Activated T-cell treated with anti-CD3 and anti-CD28 coated beads, Interleukin-2, amount 50 U/mL, for 4 hours (primary cell): ENCODE measurements at places on chromosomes 1 and 21. TPM values are rescaled to one million over a fixed set of nuclear protein-coding genes. Genes with fewer than 3 reads are reported as not detected.

The TSACC gene
- total RNA-seq, result not detected

GRCh38 chr21:28487455-28488070, 505.1 kb downstream of the LTN1 start:
- DNase-seq, result no peak

- DNase-seq, result no peak
Measured at GRCh38 chr1:55420026-55420425, 204.9 kb upstream of the USP24 start.

GRCh38 chr1:173411835-173412742, 65.0 kb upstream of the PRDX6 start:
- no peak for DNase-seq

The S100A10 gene
- 92.6 TPM for total RNA-seq

The OVAAL gene
- not detected for total RNA-seq

GRCh38 chr1:60842304-60842703, 240.1 kb upstream of the NFIA start:
- DNase-seq, result no peak

GRCh38 chr1:182599339-182599738, 4.8 kb downstream of the RGS16 start:
- no peak for DNase-seq

- peak; percentile 8 for DNase-seq
Measured at GRCh38 chr1:21607549-21608529, 61.3 kb downstream of the RAP1GAP start.

The MAN1C1 gene
- total RNA-seq, result 5.7 TPM

DNA sequence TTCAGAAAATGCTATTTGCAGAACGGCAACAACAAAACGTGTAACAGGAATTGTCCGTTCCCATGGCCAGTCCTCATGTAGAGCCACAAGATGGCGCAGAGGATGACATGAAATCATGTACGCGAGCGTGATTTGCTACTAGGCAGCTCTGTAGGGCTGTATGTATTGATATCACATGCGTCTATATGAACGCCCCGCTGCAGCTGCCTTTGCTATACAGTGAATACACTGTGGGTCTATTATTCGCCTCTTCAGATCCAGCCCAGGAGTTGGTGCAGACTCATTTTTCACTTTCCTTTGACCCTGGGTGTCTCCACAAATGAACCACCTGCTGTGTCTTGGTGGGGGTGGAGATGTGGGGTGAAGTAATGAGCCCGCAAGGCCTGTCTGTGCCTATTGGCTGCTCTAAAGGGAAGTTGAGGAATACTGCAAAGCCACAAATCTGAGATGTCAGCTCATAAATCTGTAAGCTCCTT, 361.5 kb downstream of the KIF26B start:
- DNase-seq, result no peak

The HSD3B1 gene
- total RNA-seq, result not detected

GRCh38 chr1:175179837-175180590, 12.6 kb downstream of the KIAA0040 start:
- no peak for DNase-seq

DNA sequence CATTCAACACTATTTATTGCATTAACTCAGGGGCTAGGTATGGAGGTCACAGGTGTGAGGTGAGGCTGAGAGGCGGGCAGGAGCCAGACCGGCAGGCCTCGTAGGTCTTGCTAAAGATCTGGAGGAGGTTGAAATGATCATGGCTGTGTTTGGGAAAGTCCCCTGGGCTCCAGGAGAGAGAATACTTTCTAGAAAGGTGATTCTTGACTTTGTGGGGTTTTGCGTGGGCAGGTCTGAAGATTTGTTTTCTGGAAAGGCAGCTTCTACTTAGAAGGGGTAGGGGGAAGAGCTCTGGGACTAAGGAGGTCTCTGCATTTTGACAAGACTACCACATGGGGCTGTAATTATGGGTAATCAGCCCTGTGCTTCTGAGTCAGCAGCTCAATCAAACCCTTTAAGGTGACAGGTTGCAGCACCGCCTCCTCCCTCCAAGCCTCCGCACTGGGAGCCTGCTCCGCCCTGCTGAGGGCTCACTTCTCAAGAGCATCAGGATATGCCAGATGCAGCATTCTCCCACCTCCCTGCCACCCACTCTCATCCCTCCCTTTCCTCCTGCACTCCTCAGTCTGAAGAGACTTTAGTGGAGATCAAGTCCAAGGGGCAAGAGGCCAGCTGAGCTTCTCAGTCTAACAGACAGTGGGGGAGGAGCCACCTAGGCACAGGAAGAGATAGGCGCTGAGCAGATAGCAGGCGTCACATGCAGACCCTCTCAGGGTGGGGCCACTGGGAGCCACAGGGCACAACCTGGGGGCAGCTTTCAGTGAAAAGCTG, 30.5 kb downstream of the SLC30A1 start:
- no peak for DNase-seq

The FALEC gene
- total RNA-seq, result not detected

DNA sequence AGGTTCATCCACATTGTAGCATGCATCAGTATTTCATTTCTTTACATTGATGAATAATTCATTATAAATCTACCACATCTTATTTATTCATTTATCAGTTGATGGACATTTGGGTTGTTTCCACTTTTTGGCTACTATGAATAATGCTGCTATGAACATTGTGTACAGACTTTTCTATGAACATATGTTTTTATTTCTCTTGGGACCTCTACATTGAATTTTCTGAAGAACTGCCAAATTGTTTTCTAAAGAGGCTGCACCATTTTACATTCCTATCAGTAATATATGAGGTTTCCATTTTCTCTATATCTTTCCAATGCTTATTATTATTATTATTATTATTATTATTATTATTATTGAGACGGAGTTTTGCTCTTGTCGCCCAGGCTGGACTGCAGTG, 81.3 kb upstream of the SELENON start:
- no peak for DNase-seq

DNA sequence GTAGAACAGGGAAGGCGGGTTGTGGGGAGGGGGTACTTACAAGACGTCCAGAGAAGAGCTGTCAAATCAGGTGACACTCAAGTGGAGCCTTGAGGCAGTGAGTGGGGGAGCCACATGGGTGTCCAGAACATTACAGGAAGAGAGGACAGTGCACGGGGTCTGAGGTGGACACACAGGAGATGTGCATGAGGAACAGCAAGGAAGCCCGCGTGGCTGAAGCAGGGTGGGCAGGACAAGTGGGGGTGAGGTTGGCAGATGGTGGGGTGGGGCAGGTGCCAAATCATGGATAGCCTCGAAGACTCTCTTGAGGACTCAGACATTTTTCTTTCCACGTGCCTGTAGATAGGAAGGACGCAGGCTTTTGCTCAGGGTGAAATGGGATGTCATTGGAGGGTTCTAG, 921 bp downstream of the SMPDL3B start:
- no peak for DNase-seq

GRCh38 chr1:19044975-19045831, 88.7 kb upstream of the IFFO2 start:
- DNase-seq, result no peak

DNA sequence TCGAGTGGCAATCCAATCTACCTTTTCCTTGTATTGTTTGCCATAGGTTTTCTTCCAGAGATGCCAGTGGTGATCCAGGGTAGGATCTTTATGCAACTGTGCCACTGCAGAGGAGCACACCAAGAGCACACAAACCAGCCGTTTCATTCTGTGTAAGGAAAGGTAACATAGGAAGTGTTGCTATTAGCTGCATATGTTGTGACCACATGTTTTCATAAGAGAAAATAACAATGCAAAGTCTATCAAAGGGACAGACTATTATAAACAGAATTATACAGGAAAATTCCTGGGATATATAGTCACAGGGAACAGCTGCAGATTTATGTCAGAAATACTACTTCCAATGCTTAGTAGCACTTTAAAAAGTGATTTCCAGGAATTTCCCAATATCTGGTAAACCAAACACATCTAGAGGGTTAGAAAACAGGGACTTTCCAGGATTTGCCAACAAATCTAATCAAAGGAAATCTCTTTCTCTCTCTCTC, 919 bp downstream of the CTSS start:
- no peak for DNase-seq

DNA sequence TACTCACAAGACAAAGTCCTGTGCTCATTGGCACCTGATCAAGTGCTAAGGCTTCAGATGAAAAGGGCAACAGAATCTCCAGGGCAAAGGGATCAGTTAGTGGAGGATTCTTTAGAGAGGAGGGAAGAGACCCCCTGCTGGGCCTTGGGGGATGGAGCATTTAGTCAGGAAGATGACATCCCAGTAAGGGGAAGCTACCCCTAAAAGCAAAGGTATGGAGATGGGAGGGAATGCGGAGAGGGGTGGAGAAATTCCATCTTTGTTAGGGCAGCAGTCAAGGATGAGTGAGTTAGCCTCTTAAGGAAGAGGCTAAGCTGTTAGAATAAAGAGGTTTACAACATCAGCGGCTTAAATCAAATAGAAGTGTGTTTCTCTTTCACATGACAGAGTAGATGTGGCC, 67.4 kb downstream of the ST6GALNAC3 start:
- DNase-seq, result no peak

GRCh38 chr1:39524171-39524570, 32.7 kb downstream of the BMP8A start:
- DNase-seq, result no peak

The C1orf21 gene
- 1.7 TPM for total RNA-seq

The ADAMTS5 gene
- not detected for total RNA-seq

The TFF3 gene
- 0.96 TPM for total RNA-seq

GRCh38 chr1:50980505-50980904, 10.5 kb downstream of the CDKN2C start:
- DNase-seq, result no peak

The HCRTR1 gene
- total RNA-seq, result not detected

DNA sequence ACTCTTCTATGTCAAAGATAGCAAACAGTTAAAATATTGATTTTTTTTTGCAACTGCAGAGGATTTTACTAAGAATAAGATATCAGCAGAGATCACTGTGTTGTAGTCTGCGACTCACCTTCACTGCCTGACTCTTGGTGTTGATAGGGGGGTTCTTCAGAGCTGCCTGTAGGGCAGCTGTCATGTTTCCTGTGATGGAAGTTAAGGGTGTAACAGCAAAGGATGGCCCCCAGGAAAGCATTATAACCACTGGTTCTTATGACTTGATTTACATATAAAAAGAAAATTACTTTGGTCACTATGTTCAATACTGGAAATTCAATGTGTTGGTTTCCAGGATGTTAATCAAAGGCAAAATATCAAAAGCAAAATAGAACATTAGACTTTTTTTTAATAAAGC, 2.6 kb downstream of the ARPC5 start:
- no peak for DNase-seq

- DNase-seq, result no peak
Measured at GRCh38 chr1:189349607-189350006, 1128.1 kb downstream of the BRINP3 start.

- no peak for DNase-seq
Measured at GRCh38 chr1:25797939-25798338, 2.1 kb upstream of the SELENON start.

The BSND gene
- total RNA-seq, result not detected

- DNase-seq, result no peak
Measured at GRCh38 chr1:192578144-192578909, 2.8 kb downstream of the RGS1 start.

The OR10K2 gene
- total RNA-seq, result not detected

The BOLA1 gene
- 17.9 TPM for total RNA-seq

The PLEKHN1 gene
- 1.9 TPM for total RNA-seq

- DNase-seq, result no peak
Measured at GRCh38 chr1:39720094-39720999, 18.3 kb upstream of the PPIE start.

- DNase-seq, result no peak
Measured at GRCh38 chr1:17742583-17742982, 12.6 kb upstream of the ACTL8 start.

GRCh38 chr1:96596226-96596922, 125.2 kb upstream of the PTBP2 start:
- DNase-seq, result no peak

DNA sequence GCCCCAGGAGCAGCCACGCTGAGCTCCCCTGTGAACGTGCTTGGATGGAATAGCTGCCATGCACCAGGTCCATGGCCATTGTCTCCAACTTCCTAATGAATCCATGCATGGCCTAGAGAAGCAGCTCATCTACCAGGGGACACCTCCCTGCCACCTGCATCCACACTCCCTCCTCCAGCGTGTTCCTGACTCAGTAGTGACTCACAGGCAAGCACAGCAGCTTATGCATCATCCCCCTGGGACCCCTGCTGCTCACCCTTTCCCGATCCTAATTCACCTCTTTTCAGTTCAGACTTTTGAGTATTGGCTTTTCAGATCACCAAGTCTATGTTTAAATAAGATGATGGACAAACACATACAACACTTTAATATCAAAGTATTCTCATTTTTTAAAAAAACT, 39.9 kb upstream of the TADA1 start:
- no peak for DNase-seq

GRCh38 chr1:31583995-31584868, 7.9 kb downstream of the TINAGL1 start:
- DNase-seq, result no peak

The KRTAP13-2 gene
- not detected for total RNA-seq

GRCh38 chr21:45015469-45015860, 58.9 kb upstream of the ADARB1 start:
- no peak for DNase-seq

DNA sequence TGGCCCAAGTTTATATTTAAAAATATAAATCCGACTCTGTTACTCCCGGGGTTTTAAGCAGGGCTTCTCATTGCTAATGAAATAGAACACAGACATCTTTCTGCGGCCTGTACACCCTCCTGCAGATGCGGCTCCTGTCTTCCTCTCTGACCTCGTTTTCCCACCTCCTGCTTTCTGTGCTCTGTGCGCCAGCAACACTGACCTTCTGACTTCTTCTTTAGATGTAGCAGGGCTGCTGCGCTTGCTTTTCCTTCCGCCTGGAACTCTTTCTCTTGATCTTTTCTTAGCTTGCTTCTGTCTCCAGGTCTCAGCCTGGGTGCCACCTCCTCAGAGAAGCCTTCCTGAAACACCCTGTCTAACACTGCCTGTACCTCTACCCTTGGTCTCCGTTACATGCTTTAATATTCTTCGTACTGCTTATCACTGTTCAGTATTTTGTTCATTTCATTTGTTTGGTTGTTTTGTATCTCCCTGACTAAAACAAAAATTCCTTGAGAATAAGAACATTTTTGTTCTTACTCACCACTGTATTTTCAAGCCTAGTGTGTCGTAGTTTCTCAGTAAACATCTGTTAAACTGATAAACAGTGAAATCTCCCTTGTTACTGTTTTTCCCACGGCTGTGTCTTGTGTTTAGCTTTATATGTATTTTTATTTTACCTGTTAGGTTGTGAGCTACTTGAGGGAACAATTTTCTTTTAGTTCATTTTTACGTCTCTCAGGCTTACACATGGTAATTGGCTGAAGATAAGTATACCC, 79.0 kb downstream of the ST3GAL3 start:
- no peak for DNase-seq

GRCh38 chr21:34971656-34972055, 77.4 kb downstream of the RUNX1 start:
- DNase-seq, result no peak

GRCh38 chr1:189212606-189213005, 1265.1 kb downstream of the BRINP3 start:
- no peak for DNase-seq

The CCDC30 gene
- total RNA-seq, result 0.22 TPM

The FCRL5 gene
- total RNA-seq, result not detected

The DNAI4 gene
- 2.6 TPM for total RNA-seq

The FOXO6 gene
- 0.20 TPM for total RNA-seq
